ENCODE measurements at places on chromosomes 13 and 19.

DNA sequence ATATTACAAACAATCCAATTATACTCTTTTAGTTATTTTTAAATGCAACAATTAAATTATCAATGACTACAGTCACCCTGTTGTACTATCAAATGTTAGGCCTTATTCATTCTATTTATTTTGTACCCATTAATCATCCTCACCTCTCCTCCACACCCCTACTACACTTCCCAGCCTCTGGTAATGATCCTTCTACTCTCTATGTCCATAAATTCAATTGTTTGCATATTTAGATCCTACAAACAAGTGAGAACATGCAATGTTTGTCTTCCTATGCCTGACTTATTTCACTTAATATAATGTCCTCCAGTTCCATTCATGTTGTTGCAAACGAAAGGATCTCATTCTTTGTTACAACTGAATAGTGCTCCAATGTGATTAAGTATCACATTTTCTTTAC, 1414.6 kb downstream of the SLITRK1 start:
- DNase-seq: no peak

GRCh38 chr19:41870401-41870873, 6.6 kb upstream of the CD79A start:
- no peak for DNase-seq

DNA sequence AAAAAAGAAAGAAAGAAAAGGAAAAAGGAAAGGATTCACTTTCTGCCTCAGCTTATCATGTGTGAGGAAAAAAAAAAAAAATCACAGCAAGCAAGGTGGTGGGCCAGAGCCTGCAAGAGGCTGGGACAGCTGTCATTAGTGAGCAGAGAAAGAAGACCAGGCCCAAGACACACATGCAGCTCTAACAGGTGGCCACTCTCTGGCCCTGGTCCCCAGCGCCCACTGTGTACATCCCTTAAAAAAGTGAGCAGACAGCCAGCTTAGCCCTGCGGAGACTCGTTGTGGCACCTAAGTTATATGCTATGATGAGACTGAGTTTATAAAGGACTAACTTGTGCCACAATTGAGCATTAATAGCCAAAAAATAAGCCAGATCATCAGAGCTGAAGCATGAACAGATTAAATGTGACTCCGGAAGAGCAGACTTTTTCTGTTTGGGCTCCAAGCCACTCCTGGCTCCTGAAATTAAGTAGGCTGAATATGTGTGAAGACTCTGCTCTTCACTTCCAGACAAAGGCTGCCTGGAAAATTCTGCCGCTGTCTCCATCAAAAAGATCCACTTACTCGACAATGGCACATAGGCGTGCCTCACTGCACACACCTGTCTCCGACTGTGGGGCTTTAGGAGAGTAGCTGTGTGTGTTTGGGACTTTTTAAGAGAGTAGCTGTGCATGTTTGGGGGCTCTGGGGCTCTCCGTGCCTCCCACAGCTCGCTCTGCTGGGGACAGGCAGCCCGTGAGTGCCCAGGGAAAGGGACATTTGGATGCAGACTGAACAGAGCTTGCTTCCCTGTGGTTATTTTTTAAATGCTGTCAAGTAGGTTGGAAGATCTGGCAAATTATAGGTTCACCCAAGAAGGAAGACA, 55.0 kb downstream of the LATS2 start:
- no peak for DNase-seq

- DNase-seq: no peak
Observed at GRCh38 chr19:19399733-19400433, 5.6 kb upstream of the GATAD2A start.

DNA sequence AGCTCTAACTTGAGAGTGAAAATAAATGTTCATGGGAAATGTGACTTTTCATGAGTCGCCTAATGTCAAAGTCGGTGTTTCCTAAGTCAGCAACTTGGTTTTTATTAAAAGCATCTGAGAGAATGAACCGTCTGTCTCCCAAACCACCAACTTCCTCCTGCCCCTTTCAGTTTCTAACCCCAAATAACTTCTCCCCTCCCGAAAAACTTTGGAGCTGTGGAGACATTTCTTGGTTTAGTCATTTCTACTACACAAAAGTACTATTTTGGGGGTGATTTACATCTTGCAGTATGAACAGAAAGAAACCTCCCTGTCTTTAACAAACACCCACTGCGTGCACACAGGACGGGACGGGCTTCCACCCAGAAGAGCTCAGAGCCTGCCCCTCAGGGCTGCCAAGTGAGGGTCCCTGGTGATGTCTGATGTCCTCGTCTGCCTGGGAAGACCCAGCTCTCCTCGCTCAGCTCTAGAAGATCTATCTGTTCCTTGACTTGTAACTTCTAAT, 65.0 kb downstream of the RASA3 start:
- DNase-seq: no peak

DNA sequence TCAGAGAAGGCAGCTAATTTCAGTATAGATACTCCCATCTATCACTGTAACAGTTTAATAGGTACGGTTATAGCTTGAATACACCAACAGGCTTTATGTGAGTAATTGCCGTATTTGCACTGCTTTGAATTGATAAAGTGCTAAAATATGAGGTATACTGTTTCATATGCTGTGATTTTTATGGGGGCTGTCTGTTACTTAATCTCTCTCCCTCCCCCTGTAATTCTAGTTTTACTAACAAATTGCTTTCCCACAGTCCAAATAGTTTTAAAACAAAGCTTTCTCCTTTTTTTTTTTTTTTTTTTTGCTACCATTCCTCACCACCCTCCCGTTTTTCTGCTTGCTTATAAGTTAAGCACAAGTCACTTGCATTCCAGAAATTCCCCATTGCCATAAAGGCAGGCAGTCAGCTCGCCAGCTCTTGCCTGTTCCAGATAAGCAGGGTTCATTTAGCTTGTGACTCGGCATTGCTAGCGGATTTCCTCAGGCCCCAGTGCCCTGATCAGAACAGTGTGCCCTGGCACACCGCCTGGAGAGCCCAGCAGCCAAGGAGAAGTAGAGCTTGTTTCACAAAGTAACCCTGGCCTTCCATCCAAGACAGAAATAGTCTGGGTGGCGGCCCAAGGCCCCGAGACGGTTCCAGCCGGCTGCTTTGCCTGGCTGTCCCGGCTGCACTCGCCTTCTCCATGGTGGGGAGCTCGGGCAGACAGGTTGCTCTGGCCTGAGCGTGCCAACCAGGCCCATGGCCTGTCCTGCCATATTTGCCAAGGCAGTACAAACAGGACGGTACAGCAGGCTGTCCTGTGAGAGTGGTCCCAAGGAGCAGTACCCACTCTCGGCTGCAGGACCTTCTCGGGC, 43.5 kb upstream of the NPAS1 start:
- no peak for DNase-seq

DNA sequence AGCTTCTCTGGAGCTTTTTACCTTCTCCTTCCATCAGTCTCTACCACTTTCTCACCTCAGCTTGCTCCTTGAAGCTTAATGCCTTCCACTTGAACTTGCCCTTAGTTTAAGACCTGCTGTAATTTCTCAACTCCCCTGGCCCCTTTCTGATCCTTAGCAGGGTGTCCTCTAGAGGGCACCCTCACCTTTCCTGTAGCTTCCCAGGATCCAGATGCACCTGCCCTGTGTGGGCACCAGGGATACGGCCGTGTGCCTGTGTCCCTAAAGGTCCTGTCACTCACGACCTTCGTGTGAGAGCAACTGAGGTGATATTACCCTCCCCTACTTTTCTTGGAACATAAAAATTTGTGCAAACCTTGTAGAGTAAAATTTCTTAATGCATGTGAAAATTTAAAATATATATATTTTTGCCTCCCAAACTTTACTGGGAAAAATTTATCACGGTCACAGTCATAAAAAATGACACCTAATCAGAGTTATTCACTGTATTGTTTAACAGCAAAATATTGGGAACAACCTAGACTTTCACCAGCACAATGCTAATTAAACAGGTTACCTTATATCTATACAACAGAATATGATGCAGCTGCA, 46.4 kb downstream of the PSG3 start:
- no peak for DNase-seq

GRCh38 chr19:30159636-30160035, 212.5 kb upstream of the ZNF536 start:
- DNase-seq: no peak

- DNase-seq: no peak
Observed at GRCh38 chr19:15671891-15672579, 852 bp upstream of the CYP4F12 start.

- no peak for DNase-seq
Observed at GRCh38 chr13:102900193-102900608, 54.4 kb downstream of the ERCC5 start.

DNA sequence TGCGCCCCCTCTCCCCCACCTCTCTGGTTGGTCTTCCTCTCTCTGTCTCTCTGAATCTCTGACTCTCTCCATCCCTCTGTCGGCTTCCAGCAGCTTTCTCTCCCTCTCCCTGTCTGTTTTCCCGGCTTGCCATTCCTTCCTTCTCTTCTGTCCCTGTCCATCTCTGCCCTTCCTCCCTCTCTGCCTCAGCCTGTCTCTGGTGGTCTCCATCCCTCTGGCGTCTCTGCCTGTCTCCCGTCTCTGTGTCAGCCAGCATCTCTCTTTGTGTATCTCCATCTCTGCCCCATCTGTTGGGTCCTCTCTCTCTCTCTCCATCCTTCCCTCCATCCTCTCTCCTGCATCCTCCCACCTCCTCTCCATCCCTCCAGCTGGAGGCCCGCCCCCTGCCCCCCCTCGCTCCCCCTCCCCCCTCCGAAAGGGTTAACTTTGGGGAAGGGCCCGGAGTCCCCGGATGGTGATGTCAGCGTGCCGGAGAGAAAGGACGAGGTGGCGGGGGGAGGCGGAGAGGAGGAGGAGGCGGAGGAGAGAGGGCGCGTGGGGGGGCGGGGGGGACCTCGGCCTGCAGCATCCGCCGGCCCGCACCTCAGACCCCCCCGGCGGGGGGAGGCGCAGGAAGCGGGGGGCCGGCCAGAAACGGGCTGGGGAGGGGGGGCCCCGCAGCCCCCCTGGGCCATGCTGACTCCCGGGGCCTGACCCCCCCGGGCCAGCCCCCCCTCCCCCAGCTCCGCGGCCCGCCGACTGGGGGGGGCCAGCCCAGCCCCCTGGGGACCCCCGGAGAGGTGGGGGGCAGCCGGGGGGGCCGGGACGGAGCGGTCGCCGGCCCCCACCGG, at the start of gene BRSK1:
BRSK1 (plus strand) TSS at position 450 of the 830 bp plus-strand sequence. CDS start 446 bp downstream, outside the sequence.
- DNase-seq: no peak

DNA sequence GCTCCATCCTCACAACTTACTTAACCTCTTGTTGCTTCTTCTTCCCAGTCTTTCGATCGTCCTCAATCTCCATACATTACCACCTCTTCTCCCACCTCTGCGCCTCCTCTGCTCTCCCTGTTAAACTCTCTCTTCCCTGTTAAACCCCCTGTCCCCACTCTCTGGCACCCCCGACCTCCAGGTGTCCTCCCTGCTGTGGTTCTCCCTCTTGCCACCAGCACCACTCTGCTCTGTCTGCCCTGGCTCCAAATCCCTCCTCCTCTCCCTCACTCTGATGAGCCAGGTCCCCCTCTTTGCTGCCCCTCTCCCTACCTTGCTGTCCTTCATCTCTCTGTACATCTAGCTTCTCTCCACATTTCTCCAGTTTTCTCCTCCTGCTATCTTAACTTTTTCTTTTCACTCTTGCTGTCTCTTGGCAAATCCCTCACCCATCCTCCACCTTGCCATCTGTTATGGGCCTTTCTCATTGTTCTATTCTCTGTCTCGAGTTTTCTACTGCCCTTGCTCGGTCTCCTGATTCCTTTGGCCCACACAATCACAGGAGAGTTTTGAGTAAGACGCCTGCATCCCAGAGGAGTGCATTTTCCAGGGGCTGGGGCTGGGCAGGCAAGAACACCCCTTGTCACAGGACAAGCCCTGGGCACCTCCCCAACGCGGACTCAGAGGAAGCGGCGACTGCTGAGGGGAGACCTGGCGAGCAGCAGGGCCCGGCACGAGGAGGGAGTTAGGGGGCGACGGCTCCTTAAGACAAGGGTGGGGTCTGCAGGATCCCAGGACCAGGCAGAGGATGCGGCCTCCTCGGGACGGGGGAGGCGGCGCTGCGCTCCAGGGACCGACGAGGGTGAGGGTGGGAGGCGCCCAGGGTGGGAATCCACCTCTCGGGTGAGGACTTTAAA, 21.4 kb upstream of the ERVV-1 start:
- DNase-seq: peak; percentile 24

- DNase-seq: peak; percentile 20
Observed at GRCh38 chr13:107650081-107650701, 565.1 kb downstream of the LIG4 start.

- DNase-seq: no peak
Observed at GRCh38 chr13:40609972-40610726, 56.3 kb downstream of the FOXO1 start.

- no peak for DNase-seq
Observed at GRCh38 chr19:45250832-45251451, at the start of gene MARK4. Gene MARK4 (plus strand): TSS chr19:45251271. CDS start chr19:45251589, 318 bp downstream.

- DNase-seq: no peak
Observed at GRCh38 chr19:5250127-5250659, 90.4 kb downstream of the PTPRS start.

DNA sequence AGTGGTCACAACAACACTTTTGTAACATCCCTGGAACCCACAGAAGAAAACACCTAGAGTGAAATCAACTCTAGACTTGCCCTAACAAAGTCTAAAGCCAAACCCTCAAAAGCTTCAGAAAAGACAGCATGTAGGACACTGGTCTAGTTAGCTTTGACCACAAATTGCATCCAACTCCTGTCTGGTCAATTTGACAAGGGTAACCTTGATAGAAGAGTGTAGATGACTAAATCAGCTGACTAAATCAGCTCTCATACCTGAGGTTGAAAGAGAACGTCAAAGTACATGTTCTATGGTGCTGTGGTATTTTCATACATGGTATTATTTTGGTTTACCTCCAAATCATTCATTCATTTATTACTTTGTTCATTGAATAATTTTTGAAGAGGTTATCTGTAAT, 272.8 kb downstream of the KLF5 start:
- DNase-seq: no peak

DNA sequence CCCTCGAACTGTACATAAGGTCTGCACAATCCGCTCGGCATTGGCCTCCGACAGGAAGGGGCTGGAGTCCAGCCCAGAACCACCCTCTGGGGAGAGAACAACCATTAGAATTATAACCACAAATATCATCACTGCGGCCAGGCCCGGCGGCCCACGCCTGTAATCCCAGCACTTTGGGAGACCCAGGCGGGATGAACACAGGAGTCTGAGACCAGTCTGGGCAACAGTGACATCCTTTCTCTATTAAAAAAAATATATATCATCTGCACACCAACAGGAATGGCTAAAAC, 11.4 kb downstream of the COQ8B start:
- DNase-seq: no peak

DNA sequence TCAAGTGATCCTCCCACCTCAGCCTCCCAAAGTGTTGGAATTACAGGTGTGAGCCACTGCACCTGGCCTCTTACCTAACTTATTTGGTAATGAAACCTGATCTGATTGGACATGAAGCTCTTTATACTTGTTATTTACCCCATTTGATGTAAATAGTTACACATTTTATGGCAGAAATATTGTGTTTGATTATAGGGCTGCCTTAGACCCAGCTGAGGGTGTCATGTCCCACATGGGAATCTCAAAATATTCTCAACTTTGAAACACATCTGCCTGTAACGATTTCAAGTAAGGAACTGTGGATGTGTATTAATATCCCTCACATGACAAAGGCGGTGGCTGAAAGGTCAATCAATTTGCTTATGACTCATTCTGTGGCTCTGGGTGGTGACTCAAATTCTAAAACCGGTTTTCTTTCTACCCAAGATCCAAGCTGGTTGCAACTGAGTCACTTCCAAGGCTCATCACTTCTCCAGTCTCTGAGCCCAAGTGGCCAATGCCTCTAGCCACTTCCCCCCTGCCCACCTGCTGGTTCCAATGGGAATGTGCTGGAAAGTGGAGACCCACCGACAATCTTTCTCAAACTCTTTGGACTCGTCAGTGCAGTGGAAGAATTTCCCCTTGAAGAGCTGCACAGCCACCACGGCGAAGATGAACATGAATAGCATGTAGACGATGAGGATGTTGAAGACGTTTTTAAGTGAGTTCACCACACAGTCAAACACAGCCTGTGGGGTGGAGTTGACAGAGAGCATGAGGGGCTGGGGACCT, 110.9 kb downstream of the IER2 start:
- peak; percentile 82 for DNase-seq
